CD4-positive, alpha-beta T cell (primary cell): ENCODE measurements at places on chromosomes 2 and 18.

GRCh38 chr2:166658901-166659300, 164.9 kb upstream of the SCN7A start:
- DNase-seq = no peak

DNA sequence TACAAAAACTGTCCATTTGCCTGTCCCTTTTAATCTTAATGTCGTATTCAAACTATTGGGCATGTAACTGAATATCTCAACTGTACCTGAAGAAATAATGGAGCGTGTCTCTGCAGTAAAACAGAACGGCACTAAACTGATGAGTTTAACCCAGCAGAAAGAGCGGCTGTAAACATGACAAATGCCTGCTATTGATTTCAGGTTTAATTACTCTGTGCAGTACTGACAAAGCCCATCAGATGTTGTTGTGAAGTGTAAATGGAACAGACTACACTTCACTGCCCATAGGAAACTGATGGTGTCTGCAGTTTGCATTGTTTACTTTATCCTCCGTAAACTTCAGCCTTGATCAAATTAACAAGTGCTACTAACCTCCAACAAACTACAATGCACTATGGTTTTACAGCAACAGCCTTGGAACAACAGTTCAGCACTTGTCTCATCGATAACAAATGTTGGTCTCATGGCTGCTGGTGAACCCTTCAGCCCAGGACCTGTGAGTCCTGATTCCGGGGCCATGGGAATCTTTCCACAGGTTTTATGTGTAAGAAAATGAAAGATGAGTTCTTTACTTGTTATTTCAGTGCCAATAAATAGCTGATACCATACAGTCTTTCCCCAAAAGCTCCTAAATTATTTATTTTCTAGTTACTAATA, 316.5 kb downstream of the CCDC178 start:
- no peak for DNase-seq

- no peak for DNase-seq
Observed at GRCh38 chr2:224286923-224287322, 115.0 kb downstream of the FAM124B start.

- no peak for DNase-seq
Observed at GRCh38 chr2:160679686-160680085, 186.1 kb upstream of the RBMS1 start.

- DNase-seq = no peak
Observed at GRCh38 chr2:120287183-120288015, 34.7 kb downstream of the RALB start.

DNA sequence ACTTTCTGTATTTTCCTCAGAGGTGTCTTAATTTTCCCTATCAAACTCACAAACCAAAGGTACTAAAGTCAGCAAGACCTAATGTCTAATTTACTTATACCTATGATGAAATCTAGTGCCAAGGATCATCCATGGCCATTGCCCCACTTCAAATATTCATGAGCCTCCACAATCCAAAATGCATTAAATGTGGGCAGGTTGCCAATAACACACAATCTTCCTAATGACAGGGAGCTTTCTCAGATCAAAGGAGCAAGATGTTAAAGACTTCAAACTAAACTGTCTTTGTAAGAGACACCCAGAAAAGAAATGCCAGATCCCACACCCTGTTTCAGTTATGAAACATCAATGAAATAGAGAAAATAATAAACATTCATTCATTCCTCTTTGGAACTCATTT, 143.2 kb downstream of the TMEFF2 start:
- no peak for DNase-seq

- no peak for DNase-seq
Observed at GRCh38 chr2:214750529-214750928, 59.0 kb downstream of the BARD1 start.

DNA sequence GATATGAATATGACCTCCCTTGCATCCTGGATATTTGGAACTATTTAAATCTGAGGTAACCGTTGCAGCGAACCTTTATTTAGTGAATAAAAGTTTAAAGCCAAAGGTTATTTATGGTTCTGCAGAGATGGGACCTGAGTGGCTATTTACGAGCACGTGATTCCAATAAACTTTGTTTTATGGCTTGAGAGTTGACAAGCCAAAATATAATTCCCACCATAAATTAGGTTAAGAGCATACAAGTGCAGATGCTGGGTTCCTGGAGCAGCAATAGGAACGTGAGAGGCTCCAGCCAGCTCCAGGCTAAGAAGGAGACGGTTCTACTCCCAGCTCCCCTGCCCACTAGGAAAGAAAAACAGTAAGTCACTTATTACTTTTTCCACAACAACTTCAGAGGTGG, 5.2 kb upstream of the HOXD4 start:
- DNase-seq = no peak

GRCh38 chr2:59585655-59586054, 967.8 kb downstream of the BCL11A start:
- no peak for DNase-seq

DNA sequence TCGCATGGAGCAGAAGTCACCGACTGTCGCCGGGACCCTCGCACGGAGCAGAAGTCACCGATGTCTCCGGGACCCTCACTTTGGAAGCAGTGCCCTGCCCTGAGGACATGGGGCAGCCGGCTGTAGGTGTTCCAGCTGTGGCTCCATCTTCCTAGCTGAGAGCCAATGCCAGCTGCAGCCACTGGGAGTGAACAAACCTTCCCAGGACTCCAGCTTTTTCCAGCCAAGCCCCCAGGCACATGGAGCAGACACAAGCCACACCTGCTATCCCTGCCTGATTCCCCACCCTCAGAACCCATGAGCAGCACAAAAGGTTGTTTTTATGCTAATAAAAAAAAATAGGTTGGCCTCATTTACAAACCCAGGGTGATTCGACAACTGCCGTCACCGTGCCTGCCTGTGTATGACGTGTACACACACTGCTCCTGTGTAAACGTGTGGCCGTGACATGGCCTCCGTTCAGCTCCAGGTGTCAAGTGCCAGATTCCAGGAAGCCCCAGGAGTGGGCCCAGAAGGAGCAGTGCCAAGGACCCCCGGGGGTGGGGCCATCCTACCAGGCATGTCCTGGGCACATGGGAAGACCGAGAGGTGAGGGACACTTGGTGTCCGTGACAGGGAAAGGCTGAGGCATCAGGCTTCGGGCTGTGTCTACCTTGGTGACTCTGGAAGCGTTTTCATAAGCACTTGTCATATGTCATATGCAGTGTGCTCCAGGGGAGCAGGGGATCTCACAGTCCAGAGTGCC, 91.5 kb downstream of the EIPR1 start:
- no peak for DNase-seq

- no peak for DNase-seq
Observed at GRCh38 chr2:105910497-105911238, 166.0 kb downstream of the NCK2 start.

DNA sequence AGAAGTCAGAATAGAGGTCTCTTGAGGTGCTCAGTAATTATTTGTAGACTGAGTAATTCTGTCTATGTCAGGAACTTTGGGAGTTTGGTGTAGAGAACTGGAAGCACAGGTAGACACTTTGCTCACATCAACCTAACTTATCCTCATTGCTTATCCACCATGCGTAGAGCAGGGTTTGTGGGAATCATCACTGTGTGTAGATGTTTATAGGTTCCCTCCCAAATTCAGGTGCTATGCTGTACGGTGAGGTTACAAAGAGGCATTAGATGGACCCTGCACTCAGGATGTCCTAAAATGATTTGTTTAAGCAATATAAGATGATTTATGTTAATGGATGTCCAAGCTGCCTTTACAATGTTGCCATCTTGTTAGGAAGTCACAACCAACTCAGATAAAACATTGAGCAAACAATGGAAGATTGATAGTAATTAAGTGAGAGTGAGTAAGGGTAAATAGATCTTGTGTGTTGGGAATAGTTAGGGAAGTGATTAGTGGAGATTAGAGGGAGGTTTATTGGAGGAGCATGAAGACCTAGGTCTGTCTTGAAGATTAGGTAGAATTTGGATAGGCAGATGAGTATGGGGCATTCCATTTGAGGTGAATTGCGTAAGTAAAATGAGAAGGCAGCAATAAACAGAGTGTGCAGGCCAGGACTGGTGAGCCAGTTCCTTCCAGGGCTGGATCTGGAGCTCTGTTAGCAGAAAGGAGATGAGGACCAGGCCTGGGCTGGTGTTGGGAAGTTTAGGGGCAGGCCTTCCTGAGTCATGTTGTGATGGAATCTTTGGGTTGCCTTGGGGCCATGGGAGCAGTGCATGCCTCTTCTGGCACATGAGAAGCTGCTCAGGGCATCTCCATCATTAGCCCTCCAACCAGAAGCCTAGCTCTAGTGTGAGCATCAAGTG, 12.1 kb downstream of the EPAS1 start:
- no peak for DNase-seq

DNA sequence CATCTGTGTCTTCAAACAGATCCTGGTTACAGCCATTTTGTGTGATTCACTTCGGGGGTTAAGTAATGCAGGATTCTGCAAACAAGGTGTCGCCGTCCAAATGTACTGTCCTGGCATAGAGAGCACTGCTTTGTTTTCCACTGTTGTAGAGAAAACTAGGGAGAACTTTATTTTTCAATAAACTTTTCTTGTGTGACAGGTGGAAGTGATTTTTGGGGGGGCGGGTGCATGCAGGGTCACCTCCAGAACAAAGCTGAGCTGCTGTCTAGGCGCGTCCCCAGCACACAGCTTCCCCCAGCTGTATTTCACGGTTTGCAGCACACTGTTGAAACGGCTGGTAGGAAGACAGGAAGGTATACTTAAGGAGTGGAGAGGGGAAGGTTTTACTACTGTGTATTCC, 200.6 kb downstream of the MGAT5 start:
- no peak for DNase-seq

DNA sequence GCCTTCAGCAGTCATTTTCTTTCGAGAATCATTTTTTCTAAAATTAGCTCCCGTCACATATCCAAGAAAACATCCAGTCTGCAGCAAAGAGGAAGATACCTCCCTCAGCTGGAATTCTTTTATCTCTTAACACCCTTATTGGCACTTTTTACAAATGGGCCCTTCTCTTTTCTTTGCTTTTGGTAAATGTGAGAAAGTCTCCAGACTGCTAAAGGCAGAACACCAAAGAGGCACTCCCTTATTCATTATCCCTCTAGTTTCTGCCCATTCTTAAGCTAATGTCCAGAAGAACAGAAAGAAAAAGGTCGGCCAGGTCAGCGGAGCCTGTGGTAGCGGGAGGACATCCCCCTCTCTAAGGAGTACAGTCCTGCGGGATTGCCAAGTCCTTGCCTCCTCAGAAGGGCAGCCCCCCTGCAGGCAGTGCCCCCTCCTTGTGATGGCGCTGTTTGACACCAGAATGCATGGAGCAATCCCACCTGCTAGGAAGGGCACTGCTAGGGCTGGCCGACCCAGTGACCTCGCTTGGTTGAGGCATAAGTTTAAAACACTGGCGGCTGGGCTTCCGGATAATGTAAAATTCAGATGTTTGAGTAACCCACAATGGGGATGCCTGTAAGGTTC, 34.0 kb downstream of the ST6GAL2 start:
- DNase-seq = no peak

GRCh38 chr2:201219328-201220096, 36.6 kb downstream of the CASP10 start:
- DNase-seq = no peak

- DNase-seq = no peak
Observed at GRCh38 chr18:63850020-63850419, 37.5 kb upstream of the SERPINB2 start.

DNA sequence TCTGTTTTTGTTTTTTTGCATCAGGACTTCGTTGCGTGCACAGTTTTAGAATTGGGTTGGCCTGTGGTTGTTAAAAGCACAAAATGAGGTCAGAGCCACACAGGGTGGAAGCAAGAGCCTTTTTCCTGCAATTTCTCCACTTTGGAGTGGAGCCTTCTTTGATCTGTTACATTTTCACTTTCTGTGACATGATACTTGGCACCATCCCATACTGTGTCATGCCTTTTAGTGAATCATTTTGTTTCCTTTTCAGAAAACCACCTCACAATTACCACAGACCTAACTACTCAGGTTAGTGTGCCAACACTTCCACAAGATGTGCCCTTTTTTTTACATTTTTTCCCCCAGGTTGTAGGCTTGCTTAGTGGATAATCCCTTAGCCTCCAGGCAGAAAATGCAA, 32.5 kb downstream of the MERTK start:
- no peak for DNase-seq

GRCh38 chr18:63928331-63928730, 20.6 kb downstream of the SERPINB10 start:
- no peak for DNase-seq

- peak; percentile 68 for DNase-seq
Observed at GRCh38 chr2:42568401-42569115, at the start of gene MTA3. TSS of gene MTA3 (plus strand) at chr2:42568632. CDS start at chr2:42568746, 114 bp downstream.

DNA sequence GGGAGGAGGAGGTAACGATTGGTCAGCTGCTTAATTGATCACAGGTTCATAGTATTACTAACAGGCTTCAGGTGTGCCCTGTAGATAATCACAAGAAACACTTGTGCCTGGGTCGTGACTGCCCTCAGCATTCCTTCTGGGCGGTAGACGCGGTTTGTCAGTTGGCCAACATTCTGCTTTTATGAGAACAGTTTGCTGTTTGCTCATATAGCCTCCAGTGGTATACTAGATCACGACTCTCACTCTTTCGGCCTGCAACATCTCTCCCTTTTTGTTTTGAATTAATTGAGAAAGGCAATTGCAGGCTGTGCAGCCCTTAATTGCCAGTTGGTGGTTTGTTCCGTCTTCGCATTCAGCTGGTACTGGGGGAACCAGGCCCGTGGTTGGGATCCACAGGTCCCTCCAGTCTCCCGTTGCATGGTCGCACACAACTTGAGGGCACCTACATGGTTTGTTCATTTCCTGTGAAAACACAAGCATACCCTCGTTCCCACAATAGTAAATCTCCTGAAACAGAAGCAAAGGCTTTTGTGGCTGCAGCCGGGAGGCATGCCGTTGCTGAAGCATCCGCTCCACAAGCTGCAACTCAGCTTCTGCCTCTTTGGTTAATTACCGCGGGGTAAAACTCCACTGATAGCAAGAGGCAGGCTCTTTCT, 30.3 kb upstream of the GPR17 start:
- DNase-seq = no peak

- no peak for DNase-seq
Observed at GRCh38 chr2:179886-180285, 83.9 kb downstream of the SH3YL1 start.

DNA sequence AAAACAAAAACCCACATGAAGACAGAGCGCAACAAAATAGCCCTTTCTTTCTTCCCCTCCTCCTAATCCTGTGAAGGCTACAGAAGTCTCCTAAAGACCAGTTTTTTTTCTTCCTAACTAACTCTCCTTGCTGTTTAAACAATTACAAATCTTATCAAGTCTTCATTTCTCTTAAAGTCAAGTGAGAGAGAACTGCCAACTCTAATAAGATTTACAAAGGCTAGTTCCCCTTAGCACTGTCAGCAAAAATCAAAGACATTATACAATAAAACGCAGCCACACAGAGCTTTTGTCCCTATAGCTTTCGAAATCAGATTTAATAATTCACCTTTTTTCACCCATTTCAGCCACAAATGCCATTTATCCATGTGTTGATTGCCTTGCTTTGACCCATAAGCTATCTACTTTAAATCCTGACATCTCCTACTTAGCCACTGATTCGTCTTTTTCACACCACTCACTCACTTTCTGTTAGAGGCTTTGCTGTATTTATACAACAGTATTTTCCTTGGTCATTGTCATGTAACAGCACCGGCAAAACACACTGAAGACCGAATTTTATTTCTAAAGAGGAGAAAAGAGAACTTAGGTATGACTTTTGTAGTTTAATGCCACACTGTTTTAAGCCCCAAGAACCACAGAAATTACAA, 5.9 kb downstream of the NRXN1 start:
- DNase-seq = no peak
